ENCODE measurements at places on chromosomes 2 and 18.

DNA sequence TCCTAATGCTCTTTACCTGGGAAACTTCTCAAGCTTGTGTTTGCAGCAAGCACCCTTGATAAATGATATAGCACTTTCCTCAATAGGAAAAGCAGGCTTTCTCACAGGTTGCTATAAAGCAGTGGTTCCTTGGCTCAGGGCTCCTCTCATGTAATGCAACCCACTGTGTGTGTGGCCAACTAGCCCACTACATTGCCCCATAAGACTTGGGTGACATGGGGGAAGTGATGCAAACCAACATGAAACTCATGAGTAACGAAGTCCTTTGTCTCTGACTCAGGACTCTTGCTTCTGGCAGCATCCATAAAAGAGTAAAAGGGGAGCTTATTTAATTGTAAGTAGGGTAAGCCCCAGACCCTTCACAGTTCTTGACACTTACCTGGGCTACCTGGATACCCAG is 106.9 kb downstream of the COL4A4 start:
- no peak for DNase-seq

DNA sequence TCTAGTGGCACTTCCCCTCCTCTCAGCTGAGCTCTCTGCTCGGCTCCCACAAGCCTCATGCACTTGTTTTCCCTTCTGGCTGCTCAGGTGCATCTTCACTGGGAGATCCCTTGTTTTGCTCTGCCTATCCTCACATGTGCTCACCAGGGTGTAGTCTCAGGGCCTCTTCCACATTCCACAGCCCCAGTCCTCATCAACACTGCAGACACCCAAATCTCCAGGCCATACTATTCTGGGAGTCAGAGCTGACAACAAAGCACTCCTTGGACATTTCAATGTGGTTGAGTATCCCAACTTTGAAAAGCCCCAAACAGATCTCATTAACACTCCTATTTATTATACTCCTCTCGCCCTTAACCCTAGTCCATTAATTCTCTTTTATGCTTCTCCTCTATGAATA is 71.3 kb downstream of the CCDC93 start:
- DNase-seq, result no peak

DNA sequence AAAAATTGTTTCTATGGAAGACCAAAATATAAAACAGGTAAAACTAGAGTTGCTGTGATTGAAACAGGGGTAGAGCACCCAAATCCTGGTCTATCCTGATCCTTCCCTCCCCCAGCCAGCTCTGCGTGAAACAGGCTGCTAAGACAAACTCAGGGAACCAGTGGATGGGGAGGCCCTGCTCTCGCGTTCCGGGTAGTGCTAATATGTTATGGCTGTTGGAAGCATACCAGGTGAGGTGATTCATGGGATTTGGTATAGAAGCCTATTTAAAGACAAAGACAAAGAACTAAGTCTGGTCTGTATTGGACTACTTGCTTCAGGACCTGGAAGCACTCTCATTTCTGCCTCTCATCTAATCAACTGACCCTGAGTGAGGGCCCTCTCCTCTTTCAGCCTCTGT is 63.0 kb upstream of the CCBE1 start:
- DNase-seq, result no peak

GRCh38 chr2:46550686-46551404 is 71.5 kb downstream of the TMEM247 start:
- no peak for DNase-seq

- no peak for DNase-seq
Observed at GRCh38 chr2:239644011-239644410, 243.2 kb upstream of the HDAC4 start.

GRCh38 chr2:9230881-9231280 is 24.3 kb downstream of the ASAP2 start:
- no peak for DNase-seq

DNA sequence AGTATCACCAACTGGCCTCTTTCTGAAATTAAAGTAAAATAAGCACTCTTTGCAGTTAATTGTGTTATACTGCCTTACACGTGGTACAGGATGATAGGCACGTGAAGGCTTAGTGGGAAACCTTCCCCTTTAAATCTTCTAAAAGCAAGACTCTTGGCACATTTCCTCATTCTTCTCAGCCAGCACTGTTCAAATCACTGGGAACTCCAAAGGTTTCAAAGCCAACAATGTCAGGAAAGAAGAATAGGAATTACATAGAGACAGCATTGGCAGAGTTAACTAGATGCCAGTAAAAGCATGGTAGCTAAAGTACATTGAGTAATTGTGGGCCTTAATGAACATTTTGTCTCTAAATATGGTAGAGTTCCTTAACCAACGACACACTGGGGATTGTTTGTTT is 96.4 kb downstream of the DTNA start:
- DNase-seq, result no peak

DNA sequence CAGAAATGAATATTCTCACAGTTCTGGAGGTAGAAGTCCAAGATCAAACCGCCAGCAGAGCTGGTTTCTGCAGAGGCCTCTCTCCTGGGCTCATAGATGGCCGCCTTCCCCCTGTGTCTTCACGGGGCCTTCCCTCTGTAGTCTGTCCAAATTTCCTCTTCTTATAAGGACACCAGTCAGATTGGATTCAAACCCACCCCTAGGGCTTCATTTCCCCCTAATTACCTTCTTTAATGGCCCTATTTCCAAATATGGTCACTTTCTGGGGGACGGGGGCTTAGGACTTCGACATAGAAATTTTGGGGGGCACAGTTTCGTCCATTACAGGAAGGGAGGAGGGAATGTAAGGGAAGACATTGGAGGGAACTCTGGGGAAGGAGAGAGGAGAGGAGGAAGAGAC is 132.6 kb downstream of the DDX1 start:
- DNase-seq, result no peak

DNA sequence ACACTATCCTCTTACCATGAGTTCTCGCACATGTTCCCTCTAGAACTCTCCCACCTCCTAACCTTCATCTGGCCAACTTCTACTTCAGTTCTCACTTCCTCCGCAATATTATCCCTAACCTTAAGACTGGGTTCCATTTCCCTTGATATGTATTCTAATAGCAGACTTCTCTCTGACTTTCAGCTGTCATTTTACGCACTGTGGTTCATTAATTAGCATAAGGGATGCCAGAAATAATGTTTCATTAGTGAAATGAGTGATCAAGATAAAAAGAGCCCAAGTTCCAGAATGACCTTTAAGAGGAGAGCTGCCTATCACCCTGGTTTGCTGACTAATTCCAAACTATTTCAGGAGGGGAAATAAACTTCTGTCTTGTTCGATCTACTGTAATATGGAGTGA is 108.6 kb upstream of the CCDC150 start:
- no peak for DNase-seq

DNA sequence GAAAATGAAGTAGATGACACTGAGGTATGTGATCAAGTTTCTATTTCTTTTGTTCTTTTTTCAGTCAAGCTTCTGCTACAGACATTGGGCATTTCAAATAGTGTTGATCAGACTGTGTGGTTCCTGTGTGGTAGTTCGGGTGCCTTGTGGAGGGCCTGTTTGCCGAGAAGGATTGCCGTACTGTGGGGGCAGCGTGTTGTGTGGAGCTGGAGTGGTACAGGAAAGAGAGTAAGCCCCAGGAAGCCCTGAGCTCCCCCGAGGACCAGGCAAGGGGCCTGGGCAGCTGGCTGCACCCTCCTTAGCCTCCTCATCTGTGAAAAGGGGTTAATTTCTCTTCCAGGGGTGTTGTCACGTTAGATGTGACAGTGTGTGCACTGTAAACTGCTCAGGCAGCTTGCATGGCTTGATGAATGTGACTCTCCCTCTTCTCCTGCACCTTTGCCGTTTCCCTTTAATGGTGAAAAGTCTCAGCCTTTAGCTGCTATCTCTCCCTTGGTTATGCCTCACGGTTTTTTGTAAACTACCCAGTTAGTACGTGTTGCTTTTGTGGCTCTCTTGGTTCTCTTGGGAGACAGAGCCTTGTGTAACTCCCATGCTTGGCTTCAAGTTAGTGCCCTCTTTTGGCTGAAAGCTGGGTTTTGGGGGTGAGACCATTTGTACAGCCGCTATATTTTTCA is 19.5 kb downstream of the C2orf74 start:
- DNase-seq, result no peak

DNA sequence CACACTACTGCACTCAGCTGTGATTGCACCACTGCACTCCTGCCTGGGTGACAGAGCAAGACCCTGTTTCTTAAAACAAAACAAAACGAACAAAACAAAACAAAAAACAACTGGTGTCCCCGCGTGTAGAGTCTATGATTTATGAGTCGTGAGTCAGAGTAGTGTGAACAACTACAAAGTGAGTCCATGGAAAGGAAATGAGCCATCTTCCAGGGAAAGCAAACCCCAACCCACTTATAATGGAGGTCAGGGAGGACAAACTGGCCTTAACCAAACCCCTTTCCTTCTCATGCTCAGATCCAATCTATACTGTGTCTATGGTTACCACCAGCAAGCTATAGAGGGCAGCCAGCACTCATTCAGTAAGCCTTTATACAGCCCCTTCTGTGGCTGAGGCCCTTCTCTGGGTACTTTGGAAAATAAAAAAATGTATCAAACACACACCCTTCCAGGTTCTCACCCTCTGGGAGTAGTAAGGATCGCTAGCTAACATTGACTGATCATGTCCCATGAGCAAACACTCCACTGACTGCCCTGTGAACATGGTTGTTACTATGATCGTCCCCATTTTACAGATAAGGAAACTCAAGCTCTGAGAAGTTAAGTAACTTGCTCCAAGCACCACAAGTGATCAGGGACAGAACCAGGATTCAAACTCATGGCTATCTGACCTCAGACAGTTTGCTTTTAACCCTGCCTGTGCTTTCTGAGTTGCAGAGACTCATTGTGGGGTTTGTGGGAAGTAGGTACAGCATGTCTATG is 24.7 kb upstream of the COLEC12 start:
- DNase-seq, result peak; percentile 59

DNA sequence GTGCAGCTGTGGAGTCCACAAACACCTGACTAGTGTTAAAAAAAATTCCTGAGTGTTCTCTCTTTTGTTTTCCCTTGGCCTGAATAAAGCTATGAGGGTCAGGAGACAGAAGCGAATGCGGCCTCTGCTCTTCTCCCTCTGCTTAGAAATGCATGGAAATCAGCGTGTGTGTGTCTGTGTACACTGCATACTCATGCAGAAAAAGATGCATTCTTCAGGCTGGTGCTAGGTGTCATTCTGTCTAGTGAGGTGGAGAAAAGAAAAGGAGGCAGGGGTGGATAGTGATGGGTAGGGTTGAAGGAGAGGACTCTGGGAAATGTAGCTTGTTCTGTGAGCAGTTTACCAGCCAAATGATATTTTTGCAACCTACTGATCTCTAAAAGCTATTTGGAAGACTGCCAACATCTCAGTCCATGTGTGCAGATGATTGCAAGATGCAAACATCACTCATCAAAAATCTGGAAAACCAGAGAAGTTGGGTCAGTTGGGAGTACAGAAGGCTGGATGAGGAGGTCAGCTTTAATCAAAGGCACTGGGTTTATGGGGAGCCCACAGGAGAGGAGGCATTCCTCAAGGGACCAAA is 177.7 kb downstream of the INSIG2 start:
- DNase-seq, result no peak

DNA sequence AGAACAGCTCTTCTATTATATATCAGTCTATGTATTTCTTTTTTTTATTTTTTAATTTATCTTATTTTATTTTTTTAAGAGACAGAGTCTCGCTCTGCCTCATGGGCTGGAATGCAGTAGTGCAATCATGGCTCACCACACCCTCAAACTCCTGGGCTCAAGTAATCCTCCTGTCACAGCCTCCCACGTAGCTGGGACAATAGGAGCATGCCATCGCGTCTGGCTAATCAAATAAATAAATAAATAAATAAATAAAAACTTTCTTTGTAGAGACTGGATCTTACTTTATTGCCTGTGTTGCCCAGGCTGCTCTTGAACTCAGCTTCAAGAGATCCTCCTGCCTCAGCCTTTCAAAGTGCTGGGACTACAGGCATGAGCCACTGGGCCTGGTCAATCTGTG is 117.0 kb downstream of the RBMS1 start:
- no peak for DNase-seq

DNA sequence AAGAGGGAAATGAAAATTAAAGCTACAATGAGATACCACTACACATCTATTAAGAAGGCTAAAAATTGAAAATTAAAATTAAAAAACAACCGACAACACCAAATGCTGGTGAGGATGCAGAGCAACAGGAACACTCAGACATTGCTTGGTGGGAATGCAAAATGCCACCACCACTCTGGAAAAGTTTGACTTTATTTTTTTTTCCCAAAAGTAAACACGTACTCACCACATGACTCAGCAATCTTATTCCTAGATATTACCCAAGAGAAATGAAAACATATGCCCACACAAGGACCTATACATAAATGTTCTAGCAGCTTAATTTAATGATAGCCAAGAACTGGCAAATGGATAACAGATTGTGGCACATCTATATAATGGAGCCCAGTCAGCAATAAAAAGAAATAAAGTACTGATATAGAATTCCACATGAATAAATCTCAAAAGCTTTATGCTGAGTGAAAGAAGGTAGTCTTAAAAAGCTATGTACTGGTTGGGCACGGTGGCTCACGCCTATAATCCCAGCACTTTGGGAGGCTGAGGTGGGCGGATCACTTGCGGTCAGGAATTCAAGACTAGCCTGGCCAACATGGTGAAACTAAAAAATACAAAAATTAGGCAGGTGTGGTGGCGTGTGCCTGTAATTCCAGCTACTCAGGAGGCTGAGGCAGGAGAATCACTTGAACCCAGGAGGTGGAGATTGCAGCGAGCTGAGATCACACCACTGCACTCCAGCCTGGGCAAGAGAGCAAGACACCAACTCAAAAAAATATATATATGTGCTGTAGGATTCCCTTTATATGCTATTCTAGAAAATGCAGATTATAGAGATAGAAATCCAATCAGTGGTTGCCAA is 4.2 kb upstream of the PROC start:
- DNase-seq, result peak; percentile 57

DNA sequence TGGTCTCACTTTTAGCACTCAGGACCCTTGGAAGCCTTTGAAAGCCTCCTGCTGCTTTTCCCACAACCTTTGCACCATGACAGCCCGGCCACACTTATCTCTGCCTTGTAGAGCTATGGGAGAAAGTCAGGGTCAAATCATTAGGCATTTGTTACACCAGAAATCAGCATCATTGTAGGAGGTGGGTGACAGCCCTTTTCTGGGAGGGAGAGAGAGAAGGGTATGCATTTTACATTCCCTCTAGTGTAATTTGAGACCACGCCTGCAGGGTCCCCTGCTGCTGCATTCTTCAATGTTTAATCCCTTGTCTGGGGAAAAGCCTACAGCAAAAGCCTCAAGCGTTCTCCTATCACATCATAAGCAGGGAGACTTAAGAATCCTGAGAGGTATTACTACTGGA is 766.8 kb upstream of the FAM98A start:
- DNase-seq, result no peak

- DNase-seq, result no peak
Observed at GRCh38 chr2:72431737-72432136, 284.1 kb upstream of the CYP26B1 start.

- no peak for DNase-seq
Observed at GRCh38 chr2:219737270-219737691, 109.9 kb downstream of the SLC4A3 start.

GRCh38 chr2:20488782-20489181 is 41.9 kb downstream of the RHOB start:
- no peak for DNase-seq
